ENCODE measurements at places on chromosomes 13 and 19.
A peak's percentile ranks its signal among the peaks of the same experiment; 100 is the strongest.

GRCh38 chr13:40982772-40983171 lies 36.3 kb downstream of the ELF1 start:
- peak; percentile 87 for DNase-seq

GRCh38 chr19:46840498-46840942 lies 10.1 kb downstream of the AP2S1 start:
- peak; percentile 80 for DNase-seq

DNA sequence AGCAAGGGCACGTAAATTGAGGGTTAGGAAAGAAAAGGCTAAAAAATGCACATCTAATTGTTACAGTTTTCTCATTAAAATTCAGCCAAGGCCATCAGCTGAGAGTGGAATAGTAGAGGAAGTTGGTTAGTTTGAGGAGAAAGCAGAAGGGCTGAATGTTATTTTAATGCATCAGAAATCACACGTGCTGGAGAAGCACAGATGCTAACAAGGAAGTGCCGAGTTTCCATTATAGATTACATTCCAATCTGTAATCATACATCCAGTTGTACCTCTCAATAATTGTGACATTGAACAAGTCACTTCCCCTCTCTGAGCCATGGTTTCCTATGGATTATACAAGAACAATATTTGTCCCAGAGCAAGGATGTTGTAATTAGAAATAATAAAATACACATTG lies 25.1 kb downstream of the FPR3 start:
- no peak for DNase-seq

DNA sequence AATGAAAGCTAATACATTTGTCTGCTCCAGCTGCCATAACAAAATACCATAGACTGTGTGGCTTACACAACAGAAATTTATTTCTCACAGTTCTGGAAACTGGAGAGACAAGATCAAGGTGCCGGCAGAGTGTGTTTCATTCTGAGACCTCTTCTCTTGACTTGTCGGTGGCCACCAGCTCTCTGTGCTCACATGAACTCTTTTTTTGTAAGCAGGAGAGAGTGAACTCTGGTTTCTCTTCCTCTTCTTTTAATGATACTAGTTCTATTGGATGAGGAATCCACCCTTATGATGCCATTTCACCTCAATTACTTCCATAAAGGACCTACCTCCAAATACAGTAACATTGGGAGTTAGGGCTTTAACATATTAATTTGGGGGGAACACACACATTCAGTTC lies 11.7 kb downstream of the KCTD12 start:
- DNase-seq, result no peak

DNA sequence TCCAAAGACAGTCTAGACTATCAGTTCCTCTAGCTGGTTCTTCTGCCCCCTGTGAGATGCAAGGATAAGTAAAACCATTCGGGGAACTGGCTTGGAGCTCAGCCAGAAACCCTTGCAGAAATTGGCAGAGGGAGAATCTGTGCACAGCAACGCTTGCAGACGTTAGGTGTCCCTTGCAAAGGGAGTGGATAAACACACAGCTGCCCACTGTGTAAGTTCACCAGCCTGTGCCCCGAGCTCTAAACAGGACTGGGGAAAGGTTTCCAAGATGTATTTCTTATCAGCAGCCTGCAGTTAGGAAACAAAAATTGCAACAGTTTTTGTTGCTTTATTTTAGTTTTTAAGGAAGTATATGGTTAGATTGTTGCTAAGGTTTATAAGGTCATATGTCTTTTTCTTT lies 19.0 kb upstream of the ADGRE1 start:
- no peak for DNase-seq

All from choroid plexus epithelial cell (primary cell).